ENCODE measurements at places on chromosomes 6 and 20. TPM values are rescaled to one million over a fixed set of nuclear protein-coding genes. Genes with fewer than 3 reads are reported as not detected.

- DNase-seq = peak; percentile 18
These were observed 494.2 kb upstream of the JAG1 start for GRCh38 chr20:11168026-11168425.

GRCh38 chr20:9428292-9428607, 86.1 kb upstream of the LAMP5 start:
- DNase-seq = no peak

- DNase-seq = no peak
These were observed 29.8 kb downstream of the SYCP2 start for GRCh38 chr20:59903621-59904020.

DNA sequence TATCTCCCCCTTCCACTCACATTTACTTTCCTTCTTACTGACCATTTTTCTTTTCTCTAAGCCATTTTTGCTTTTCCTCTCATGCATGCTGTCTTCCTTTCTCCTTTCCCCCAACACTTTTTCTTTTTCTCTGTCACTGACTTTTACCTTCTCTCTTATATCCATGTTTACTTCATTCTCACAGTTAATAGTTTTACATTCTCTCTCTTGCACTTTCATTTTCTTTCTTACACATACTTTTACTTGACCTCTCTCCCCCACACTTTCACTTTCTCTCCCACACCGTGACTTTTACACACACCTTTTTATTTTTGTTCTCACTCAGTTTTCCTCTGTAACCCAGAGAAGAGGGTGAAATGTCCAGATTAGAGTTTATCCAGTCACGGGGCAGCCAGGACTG, 636.3 kb downstream of the PTPRT start:
- DNase-seq = no peak

DNA sequence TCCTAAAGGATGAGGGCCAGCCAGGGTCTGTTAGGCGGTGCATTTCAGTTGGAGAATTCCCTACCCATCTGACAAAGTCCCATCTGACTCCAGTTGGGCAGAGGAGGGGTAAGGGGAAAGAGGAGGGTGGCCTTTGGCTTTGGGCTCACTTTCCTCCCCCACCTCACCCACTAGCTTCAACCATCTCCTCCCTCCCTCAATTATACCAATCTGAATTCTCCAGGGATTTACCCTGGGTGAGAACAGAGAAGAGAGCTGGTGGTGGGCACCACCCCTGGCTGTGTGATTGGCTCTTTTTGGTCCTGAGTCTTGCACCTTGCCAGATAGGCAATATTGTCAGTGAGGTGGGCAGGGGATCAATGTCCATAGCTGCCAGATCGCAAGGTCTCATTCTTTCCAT, 3.2 kb downstream of the HMGA1 start:
- DNase-seq = no peak

Gene RIMS4
- 0.02 TPM for total RNA-seq

- no peak for DNase-seq
These were observed 702 bp upstream of the RHAG start for GRCh38 chr6:49637350-49637731.

DNA sequence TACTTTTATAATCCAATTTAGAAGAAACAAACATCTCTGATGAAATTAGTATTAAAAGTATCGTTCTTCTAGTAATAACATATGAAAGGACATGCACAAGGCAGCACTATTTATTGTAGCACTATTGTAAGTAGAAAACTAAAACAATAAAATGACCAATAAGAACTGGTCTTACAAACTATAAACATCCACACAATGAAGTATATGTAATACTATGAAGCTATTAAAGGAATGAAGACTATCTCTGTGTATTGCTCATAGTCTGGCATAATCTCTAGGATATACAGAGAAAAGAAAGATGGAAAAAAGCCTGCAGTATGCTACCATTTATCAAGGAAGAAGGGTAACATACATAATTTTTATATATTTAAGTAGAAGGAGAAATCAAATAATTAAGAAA, 16.7 kb downstream of the LCA5 start:
- DNase-seq = no peak

- DNase-seq = no peak
These were observed 340.2 kb downstream of the ARHGAP18 start for GRCh38 chr6:129369737-129370136.

DNA sequence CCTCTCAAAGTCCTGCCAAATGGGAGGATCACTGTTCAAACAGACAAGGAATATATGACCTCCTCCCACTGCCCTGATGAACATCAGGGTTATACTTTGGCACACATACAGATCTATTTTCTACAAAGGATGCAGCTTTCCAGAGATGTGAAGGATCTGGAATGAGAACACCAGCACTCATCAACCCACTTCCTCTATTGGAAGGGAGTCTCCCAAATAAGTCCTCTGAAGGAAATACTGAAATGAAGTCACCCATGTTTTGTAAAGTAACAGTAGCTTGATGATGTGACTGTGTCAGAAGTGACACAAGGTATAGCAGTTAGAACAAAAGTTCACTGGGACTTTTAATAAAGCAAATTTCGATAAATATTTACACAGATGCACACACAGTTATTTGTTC, 104.9 kb downstream of the OGFRL1 start:
- peak; percentile 42 for DNase-seq

GRCh38 chr6:150967910-150968309, 102.4 kb downstream of the MTHFD1L start:
- DNase-seq = no peak

GRCh38 chr20:14826543-14827313, 489.3 kb upstream of the FLRT3 start:
- no peak for DNase-seq

DNA sequence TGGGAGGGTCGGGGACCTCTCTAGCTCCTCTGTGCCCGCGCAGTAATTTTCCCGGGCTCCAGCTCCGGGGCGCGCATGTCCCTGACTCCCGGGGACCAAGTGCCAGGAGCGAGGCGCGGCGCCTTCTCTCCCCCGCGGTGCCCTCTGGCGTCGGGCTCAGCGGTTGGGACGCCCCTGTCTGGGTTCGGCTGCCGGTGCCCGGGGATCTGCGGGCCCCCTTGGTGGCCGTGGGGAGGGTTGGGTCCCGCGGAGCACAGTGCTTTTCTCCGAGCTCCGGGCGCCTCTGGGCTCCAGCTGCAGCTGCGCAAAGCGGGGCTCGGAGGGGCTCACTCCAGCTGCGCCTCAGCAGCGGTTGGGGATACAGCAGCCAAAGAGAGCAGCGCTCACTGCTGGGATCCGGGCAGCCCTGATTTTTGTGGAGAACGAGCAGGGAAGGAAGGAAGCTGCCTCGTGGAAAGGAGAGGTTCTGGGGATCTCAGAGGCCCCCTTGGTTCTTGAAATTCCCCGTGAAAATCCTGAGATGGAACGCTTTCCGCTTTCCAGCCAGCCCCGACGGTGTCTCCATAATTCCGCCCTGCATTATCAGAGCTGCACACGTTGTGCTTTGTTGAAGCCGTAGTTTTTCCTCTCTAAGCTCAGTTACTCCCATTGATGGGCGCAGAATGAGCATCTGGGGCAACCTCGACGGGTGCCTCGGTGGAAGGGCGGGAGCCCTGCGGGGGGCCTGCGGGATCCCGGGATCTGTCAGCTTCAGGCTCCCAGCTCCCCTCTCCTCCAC, 861 bp downstream of the PPP1R14C start:
- no peak for DNase-seq

DNA sequence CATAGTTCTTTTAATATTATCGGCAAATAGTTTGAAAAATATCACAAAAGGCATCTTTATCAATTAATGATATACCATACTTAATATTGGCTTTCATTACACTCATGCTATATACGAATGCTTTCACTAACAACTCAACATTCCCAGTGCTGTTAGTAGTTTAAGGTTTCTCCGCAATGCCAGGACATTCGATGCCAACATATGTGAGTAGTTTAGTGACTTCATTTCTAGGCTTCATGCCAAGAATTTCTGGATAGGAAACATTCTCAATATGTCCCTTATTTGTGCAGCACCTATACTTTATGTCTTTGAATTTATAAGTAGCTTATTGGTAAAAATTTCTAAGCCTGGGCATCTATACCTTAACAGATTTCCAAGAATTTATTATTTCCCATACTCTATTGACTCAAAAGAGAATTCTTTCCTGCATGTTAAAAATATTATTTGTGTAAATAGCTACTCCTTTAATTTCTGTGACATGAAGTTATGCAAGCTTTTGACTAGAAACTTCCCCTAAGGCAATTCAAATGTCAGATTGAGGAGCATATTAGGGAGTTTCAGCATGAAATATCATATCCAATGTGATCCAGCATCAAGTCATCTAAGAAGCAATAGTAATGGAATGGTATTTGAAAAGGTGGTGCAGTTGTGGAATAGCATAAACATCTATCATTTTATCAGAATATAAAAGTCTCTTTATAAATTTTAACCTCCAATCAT, 236.0 kb upstream of the STXBP5 start:
- DNase-seq = peak; percentile 70

DNA sequence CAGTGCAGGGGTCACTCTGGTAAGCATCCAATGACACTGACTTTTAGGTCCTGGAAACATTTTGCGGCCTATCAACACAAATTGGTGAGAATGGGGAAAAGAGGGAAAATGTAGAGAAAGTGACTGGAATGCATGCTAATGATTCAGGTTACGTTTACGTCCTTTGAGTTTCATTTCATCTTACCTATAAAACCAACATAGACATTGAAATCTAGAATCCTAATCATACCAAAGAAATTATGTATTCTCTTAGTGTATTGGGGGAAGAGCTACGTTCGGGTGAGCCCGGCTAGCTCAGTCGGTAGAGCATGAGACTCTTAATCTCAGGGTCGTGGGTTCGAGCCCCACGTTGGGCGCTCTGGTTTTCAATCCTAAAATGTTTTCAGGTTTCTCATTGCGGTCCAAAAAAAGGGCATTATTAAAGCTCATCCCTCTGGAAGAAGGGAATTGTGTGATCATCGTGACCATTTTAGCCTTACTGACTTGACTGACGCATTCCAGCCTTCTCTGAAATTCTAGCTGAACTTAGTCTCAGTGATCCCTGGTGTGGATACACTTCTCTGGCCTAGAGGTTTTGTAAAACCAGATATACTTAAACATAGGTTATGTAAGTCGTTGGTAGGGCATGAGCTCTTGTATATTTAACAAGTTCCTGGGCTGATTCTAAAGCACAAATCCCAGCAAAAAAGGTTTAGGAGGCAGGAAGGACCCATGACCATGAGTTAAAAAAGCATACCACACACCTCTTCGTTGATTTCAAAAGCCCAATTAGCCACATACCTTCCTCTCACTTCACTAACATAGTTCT, 18.3 kb downstream of the HMGN4 start:
- DNase-seq = peak; percentile 90

- peak; percentile 52 for DNase-seq
These were observed 155.5 kb downstream of the PRL start for GRCh38 chr6:22141241-22141745.

GRCh38 chr6:13462458-13463327, 24.7 kb downstream of the GFOD1 start:
- DNase-seq = no peak

- DNase-seq = no peak
These were observed 1.4 kb upstream of the SRXN1 start for GRCh38 chr20:654417-654750.

Gene BMP2
- total RNA-seq = not detected

DNA sequence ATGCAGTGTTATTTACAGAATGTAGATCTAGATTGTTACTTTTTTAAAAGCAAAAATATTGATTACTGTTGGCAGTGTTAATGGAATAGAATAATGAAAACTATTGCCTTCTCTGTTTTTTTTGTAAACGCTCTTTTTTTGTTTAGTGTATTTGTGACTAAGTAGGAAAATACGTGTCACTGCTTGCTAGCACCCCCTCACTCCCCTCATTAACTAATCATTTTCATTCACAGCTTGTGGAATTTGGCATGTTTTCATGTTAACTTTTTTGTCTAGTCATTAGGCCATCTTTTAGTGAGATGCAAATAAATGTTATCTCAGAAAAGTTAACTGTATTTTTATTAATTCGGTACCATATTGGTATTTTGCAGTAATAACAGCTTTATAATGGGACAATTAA, 29.8 kb downstream of the ADGRG6 start:
- no peak for DNase-seq

- no peak for DNase-seq
These were observed 662 bp upstream of the CCR6 start for GRCh38 chr6:167122041-167122826.

DNA sequence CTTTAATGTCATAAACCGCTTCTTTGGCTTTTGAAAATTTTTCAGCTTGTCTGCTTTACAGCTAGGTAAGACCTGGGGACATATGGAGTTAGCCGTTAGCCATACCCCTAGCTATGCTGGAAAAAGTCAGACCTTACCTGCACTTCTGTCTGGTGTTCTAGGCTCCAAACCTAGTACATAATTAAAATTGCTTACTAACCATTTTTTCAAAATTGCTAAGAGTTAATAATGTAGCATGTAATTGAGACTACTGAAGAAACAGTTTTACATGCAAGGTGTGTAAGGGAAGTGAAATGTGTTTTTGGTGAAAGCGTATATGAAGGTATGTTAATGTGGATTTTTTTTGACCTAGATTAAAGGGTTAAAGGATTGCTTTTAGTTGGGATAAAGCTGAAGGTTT, 336.9 kb downstream of the RNF144B start:
- DNase-seq = no peak

DNA sequence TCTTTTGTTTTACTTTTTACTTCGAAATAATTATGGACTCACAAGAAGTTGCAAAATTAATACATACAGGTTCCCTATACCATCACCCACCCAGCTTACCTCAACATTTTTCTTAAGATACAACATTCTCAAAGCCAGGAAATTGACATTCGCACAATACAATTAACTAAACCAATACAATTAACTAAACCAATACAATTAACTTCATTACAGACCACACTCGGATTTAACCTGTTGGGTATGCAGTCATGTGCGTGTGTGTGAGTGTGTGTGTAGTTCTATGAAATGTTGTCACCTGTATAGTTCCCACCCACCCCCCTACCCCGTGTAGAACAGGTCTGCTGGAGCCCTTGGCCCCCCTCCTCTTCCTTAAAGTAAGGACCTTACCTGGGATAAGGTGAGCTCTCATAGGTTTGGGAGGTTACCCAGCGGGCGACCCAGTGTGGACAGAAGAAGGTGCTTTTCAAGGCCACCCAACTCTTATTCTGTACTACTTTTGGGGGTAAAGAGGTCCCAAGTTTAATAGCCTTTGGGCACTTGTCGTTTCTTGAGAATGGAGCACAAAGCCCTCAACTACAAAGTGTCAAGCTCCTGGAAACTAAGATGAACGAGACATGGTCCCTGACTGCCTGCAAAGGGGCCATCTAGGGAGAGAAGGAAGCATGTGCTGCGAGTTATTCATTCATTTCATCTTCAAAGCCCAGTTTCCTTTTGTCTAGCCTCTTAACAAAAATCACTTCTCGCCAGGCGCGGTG, 544 bp upstream of the STK38 start:
- no peak for DNase-seq

- no peak for DNase-seq
These were observed 191.7 kb downstream of the EDN1 start for GRCh38 chr6:12481850-12482249.

GRCh38 chr20:52953020-52953419, 19.1 kb upstream of the TSHZ2 start:
- DNase-seq = no peak
